HuH-7 (cell line): ENCODE measurements at places on chromosomes 5 and 9.

DNA sequence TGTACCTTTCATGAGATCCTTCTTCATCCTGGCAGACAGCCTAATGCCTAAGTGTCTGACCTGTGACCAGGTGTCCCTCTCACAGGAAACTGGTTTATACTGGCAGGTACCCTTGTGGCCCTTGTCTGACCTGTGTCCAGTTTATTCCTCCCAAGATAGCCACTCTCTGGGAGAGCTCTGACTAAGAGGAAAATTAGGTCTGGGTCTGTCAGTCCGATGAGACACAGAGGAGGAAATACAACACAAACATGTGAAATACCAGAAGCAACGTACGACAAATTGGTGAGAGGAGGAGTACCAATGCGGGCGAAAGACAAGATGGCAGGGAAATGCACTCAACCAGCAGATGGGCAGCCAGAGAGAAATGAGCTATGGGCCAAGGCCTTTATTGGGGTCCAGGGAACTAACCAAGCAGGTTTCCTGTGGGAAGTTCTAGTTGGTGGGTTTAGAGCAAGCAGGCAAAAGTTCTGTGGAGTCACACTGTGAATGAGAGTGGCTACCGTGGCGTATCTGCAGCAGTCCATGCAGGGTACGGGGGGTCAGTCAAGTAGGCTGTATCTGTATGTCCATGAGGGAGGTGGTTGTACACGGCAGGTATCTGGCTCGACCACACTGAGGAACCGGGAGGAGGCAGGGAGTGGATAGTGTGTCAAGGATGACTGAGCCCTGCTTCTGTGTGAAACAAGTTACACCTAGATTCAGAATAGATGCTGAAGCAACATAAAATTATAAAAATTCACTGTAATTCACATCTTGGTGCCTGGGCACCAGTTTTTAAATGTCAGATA, 109.0 kb downstream of the MLLT3 start:
- no peak for DNase-seq

DNA sequence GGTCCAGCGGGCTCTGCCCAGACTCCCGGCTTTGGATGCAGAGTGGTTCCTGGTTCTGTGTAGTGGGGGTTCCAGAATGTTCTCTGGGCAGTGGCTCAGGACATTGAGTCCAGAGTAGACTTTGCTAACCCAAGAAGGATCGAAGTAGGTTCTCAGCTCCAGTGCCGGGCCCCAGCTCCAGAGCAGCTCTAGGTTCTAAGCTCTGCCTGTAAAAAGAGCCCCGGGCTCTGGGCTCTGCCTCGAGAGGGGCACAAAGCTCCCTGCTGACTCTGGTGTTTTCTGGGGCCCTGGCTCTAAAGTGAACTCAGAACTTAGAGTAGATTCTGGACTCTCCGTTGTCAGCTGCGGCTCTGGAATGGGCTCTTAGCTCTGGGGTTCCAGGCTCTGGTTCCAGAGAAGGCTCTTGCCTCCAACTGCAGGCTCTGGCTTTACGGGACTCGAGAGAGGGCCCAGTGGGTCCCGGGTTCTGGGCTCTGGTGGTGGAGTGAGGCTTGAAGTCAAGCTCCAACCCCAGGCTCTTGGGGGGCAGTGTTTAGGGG, 414 bp downstream of the WDR38 start:
- DNase-seq: no peak

DNA sequence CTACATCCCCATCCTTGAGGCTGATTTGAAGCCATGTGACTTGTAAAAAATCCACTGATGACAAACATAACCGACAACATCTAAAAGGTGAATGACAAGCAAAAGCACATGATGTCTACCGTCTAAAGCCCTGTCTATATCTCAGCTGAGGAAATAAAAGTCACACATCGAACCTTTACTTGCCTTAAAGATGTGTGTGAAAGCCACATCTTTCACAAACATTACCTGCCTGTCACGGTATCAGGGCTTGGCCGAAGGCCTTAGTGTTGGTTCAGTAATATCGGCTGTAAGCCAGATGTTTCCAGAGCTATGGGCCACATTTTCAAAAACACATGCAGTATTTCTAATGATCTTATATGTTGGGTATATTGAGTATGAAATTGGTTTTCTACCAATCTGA, 125.8 kb downstream of the EFNA5 start:
- DNase-seq: no peak

DNA sequence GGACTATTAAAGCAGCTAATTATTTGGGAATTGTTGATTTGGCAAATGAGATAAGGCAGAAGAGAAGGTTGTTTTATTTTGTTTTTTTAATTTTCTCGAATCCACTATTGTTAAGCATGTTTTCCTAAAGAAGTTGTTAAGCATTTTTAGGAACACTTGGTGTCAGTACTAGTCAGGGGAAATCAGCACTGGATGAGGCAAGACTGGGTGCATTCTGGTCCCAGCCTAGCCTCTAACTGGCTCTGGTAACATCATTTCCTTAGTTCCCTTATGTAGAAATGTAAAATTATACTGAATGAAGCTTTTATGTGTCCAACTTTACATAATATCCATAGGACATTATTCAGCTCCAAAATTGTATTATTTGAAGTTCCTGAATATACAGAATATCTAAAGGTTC, 196.1 kb downstream of the PCSK5 start:
- DNase-seq: no peak

- no peak for DNase-seq
Observed at GRCh38 chr5:180080486-180081280, 9.1 kb upstream of the RNF130 start.

- DNase-seq: no peak
Observed at GRCh38 chr5:148532969-148533670, 121.2 kb downstream of the HTR4 start.

DNA sequence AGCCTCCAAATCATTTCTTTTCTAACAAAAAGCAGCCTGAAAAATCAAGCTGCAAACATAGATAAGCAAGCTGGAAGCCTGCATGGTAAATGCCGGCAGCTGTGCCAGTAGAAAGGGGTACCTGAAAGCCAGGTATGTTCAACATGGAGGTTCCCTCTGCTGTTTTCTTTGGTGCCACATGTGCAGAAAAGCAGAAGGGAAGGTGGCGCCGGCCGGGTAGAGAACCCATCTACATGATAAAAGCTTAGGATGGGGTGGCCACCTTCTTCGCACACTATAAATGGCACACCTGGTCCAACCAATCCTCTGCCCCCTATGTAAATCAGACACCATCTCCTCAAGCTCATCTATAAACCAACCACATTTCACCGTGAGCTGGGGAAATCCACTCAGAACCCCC, 268.9 kb upstream of the IRX2 start:
- no peak for DNase-seq

DNA sequence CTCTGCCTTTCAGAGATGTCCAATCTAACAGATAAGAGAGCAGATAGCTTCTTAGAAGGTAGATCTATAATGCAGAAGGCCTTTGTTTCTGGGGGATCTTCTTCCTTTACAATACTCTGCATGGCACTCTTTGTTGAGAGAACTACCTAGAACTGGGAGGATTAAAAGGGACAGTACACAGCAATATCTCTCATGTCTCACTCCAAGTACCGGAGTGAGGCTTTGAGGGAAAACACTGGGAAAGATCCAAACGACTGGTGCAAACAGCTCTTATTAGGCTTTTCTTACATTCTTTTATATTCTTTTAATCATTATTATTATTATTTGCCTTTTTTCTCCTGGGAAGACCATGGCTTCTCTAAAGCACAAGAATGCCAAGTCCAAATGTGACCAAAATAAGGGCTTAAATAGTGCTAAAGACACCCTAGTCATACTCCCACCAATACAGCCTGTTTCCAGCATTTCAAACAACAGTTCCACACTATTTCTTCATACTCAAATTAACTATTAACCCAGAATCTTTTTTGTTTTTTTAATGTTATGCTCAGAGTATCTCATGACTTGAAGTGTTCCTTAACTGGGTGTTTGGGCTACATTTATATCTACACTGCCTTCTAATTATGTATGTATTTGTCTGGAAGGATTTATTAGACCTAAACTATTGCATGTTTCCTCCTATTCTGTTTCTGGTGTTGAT, 52.7 kb downstream of the ABHD17B start:
- DNase-seq: no peak

DNA sequence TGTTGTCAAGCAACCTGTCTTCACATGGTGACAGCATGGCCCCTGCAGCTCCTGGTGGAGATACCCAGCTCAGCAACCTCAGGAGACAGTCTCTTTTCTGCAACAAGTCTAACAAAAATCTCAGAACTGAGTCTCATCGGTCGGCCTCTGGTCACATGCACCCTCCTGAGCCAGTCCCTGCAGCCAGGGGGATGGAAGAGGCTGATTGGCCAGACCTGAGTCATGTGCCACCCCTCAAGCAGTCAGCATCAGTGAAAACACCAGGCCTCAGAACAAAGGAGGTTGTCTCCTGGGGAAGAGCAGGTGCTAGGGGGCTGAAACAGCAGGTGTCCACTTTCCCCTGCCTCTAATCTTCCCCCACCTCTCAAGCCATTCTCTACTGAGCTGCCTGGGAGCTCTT, 54.4 kb downstream of the SMIM23 start:
- no peak for DNase-seq

- DNase-seq: no peak
Observed at GRCh38 chr9:102106439-102106838, 368.0 kb upstream of the GRIN3A start.

- DNase-seq: peak; percentile 40
Observed at GRCh38 chr5:123085638-123086286, 3.3 kb upstream of the PRDM6 start.

DNA sequence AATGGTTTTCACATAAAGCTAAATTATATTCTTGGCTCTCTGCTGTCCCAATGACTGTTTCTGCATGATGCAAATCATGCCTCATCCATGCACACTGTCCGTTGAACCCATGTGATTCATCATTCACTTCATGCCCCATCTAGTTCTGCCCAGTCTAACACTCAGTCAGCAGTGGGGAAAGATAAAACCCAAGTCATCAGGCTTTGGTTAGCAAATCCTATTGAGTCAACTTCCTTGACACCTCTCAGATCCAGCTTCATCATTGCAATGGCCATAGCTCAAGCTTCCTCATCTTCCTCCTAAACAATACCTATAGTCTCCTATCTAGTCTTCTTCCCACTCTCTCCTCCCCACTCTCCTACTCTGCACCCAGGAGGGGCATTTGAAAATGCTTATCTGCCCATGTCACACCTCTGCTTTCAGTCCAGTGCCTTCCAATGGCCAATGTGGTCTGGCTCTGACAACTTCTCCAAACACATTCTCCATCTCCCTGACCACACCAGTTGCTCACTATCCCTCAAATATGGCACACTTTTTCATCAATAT, 266.0 kb upstream of the TRIM32 start:
- no peak for DNase-seq

- no peak for DNase-seq
Observed at GRCh38 chr5:14143546-14143840, 351 bp downstream of the TRIO start.

- no peak for DNase-seq
Observed at GRCh38 chr9:137666955-137667670, 48.3 kb downstream of the EHMT1 start.

- no peak for DNase-seq
Observed at GRCh38 chr5:156540491-156540890, 213.5 kb downstream of the SGCD start.

DNA sequence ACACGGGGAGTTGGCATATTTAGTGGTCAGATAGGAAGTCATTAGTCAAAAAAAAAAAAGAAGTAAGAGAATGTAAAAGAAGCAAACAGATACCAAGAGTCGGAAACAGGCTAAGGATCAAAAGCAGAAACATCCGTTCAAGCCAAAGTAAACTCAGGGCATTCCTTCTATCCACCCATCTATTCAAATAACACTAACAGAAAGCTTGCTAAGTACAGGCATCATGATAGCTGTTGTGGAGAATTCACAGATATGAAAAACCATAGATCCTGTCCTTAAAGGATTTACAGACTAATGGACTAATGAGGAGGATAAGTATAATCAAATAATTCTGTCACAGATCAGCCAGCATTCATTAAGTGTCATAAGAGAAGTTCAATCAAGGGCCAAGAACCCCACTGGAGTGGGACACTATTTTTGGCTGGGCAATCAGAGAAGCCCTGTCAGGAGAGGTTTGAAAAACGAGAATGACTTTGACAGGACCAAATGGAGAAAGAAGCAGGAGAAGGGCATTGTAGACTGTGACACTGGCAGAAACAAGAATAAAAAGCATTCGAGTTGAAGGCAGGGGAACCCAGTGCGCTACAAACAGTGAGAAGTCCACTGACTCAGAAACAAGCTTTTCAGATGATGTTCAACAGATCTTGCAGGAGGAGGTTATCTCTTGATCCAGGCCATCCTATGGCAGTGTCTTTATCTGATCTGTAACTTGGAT, 154.2 kb upstream of the TSLP start:
- no peak for DNase-seq

GRCh38 chr5:90054612-90055011, 354.9 kb downstream of the CETN3 start:
- DNase-seq: no peak

DNA sequence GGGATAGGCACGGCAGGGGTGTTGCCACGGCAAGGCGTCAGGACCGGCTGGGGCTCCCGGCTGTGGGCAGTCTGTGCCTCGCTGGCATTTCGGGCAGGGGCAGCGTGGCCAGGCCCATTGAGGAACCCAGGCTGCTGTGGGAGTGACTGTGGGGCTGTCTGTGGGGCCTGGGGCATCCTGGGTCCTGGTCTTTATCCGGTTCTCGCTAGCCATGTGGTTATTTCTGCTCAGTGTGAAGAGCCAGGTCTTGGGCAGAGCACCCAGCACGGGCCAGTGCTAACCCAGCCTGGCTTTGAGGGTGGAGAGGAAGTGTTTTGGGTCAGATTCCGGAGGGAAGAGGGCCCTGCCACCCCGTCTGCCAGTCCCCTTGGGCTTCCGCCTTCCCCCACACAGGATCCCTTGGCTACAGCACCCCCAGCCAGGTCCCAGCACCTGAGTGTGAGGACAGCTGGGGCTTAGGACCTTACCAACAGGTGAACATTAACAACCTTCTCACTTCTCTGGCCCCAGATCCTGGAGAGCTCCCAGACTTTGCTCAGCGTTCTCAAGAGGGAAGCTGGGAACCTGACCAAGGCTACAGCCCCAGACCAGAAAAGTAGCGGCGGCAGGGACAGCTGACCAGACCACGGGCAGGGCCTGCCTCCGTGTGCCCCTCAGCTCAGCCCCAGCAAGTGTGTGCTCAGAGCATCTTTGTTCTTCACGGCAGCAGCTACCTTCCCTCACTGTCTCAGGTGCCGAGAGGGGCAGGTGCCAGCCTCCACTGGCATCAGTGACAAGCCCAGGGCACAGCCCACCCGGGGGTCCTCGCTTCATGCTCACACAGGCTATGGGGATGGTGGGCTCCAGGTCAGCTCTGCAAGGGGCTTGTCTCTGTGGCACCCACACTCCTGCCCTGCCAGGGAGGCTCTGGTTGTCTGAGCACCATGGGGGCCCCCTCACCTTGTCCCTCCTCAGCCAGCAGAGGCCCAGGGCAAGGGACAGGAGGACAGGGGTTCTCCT, 1.1 kb downstream of the SSNA1 start:
- DNase-seq: no peak

GRCh38 chr5:160641405-160641804, 210.6 kb downstream of the ATP10B start:
- DNase-seq: no peak
